ENCODE measurements at places on chromosomes 1 and 21. TPM values are rescaled to one million over a fixed set of nuclear protein-coding genes. Genes with fewer than 3 reads are reported as not detected.

The EDN2 gene
- total RNA-seq: not detected

The GNG4 gene
- 31.5 TPM for total RNA-seq

- no peak for DNase-seq
Observed at GRCh38 chr1:41704196-41704595, 214.5 kb downstream of the HIVEP3 start.

GRCh38 chr1:226666164-226666506 is 72.9 kb downstream of the ITPKB start:
- no peak for DNase-seq

GRCh38 chr1:43688109-43688387 is 19.3 kb upstream of the ST3GAL3 start:
- DNase-seq: no peak

DNA sequence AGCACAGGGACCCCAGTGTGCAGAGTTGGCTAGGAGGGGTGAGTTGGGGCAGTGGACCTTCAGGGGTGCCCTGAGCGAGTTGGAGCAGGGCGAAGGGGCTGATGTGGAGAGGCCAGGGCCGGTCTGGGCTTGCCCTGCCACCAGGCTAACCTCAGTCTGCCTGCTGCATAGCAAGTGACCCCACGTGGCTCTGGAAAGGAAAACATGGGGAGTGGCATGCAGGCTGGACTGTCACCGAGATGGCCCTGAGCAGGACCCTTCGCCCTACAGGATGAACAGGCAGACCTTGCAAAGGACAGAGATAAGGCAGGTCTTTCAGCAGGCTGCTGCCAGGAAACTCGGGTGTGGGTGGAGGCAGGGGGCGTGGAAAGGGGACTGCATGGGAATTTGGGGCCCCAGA is 51.5 kb downstream of the FOXO6 start:
- no peak for DNase-seq

DNA sequence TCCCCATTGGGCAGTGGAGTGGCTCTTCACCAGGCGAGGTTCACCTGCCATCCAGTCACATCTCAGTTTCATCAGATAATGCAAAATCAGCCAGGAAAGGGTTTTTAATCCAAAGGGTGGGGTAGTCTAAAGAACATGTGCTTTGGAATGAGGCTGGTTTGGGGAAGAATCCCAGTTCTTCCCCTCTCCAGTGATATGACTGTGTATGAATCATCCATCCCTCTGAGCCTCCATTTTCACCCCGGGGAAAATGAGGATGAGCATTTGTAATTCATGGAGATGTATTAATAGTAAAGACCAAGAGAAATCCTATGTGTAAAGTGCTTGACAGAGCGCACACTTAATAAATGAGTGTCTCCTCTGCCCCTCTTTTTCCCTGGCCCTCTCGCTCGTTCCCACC is 215.1 kb upstream of the FGGY start:
- no peak for DNase-seq

Data from occipital lobe (tissue), 3 donors.